ENCODE measurements at places on chromosomes 12 and 14.

DNA sequence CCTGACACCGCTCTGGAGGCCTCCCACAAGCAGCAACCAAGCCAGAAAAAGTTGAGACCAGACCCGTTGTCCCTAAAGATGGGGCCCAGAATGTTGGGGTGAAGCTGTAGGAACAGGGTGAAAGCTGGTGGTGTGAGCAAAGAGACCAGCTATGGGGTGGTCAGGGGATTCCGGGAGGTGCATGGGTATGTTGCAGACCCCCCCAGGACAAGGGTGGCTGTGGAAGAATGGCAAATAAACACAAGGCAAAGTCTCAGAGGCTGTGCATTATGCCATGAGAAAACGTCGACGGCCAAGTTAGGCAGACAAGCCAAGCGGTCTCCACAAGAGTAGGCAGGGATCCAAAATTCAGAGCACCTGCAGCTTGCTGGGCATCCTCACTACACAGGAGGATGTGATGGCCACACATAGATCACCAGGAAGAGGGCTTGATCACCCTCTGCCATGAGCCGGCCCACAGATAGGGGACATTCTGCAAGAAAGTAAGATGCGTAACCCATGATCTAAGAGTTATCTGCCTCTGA, 58.8 kb upstream of the KCNA1 start:
- no peak for DNase-seq

- no peak for DNase-seq
These were observed 111.9 kb upstream of the ARHGAP5 start for GRCh38 chr14:31965071-31965734.

DNA sequence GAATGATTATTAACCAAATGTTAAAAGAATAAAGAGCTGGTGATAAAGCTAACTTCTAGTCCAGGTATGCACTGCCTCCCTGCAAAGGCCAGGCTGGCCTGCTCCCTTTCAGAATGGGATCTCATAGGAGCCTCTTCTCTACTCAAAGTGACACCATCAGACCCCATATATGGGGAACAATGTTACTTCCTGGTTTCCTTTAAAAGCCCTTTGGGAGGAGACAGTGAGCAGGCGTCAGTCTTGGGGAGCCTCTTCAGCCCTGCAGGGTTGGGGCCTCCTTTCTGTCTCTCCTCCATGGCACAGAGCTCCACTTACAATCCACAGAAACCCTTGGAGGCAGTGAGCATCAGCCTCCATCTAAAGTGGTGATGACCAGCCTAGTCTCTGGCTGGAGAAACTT, 17.3 kb upstream of the GPRC5A start:
- no peak for DNase-seq

DNA sequence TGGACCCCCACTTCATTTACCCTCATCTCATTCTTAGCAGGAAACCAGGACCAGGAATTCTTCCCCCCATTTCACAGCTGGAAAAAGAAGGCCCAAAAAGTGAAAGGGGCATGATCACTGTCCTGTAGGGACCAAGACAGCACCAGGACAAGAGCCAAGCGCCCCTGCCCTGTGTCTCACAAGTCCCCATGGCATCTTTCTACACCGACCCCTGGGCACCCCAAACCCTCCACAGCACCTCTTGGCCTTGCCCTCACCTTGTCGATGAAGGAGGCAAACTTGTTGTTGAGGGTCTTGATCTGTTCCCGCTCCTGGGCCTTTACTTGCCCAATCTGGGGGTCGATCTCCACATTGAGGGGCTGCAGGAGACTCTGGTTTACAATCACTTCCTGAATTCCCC, 710 bp downstream of the KRT76 start:
- DNase-seq: no peak

DNA sequence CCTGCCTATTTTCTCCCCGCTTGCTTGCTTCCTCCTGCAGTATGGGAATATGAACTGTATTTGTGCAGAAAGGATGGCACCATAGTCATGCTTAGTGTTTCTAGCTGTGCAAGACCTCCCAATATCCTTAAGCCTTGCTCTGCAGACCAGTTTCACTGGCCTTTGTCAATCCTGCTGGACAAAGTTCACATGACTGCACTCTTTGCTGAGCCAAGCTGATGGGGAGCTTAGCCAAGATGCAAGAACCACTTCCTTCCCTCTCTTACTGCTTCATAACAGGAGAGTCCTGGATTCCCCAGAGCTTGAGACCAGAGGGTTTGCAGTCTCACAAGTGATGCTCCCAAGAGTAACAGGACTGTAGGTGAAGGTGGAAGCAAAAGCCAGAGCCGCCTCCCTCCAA, 3.8 kb downstream of the ASIC1 start:
- peak; percentile 21 for DNase-seq

DNA sequence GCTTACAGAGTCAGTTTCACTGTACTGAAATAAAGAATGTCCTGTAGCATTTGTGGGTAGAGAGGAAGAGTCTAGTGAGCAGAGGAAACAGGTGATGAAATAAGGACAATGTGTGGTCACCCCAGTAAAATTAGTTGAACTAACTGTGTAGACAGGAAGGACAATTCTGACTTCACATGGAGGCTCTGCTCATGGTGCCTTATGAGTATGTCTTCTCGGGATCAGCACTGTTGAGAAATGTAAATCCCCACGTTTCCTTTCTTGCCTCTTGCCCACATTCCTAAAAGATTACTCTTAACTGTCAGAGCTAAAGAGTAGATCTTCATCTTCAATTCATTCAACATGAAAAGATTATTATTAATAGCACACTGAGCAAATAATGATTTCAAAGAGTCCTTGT, 113.2 kb upstream of the FLRT2 start:
- peak; percentile 85 for DNase-seq

GRCh38 chr12:2378835-2379330, 326.1 kb downstream of the CACNA1C start:
- no peak for DNase-seq

DNA sequence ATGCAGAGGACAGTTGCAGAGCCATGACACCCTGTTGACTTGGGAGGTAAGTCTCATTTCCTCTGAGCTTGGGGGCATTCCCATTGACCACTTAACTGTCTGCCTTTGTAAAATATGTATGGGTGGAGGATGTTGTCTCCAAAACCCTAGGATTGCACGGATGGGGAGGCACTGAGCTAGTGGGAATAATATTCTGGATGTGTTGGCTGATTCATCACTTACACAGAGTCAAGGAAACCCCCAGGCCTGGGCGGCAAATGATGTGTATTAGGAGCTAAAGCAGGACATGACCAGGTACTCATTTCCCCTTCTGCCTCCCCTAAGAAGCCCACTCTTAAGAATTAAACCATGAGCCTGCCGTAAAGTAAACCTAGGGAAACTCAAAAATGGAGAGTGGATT, 319.4 kb downstream of the VRK1 start:
- no peak for DNase-seq
